Right ventricle myocardium inferior (tissue), 1 donor: ENCODE measurements at places on chromosomes 1 and 21. TPM values are rescaled to one million over a fixed set of nuclear protein-coding genes. Genes with fewer than 3 reads are reported as not detected.

GRCh38 chr1:216614011-216614934, 109.0 kb downstream of the ESRRG start:
- no peak for DNase-seq

GRCh38 chr1:11924334-11925195, 1.7 kb downstream of the KIAA2013 start:
- DNase-seq = no peak

DNA sequence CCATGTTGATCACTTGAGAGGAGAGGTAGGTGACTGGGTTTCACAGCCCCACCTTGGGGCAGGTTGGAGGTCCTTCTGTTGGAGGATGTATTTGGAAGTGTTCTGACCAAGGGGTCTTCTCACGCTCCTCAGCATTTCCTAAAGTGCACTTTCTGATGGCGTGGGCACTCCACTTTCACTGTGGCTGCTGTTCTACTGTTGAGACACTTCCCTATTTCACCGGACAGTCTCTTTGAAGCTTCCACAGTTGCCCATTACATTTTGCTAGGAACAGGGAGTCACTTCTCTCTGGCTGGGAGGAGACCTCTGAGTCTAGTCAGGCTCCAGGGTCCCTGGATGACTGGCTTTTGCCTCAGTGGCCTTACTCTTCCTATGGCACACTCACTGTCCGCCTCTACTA, 180.0 kb upstream of the LMO4 start:
- DNase-seq = no peak

DNA sequence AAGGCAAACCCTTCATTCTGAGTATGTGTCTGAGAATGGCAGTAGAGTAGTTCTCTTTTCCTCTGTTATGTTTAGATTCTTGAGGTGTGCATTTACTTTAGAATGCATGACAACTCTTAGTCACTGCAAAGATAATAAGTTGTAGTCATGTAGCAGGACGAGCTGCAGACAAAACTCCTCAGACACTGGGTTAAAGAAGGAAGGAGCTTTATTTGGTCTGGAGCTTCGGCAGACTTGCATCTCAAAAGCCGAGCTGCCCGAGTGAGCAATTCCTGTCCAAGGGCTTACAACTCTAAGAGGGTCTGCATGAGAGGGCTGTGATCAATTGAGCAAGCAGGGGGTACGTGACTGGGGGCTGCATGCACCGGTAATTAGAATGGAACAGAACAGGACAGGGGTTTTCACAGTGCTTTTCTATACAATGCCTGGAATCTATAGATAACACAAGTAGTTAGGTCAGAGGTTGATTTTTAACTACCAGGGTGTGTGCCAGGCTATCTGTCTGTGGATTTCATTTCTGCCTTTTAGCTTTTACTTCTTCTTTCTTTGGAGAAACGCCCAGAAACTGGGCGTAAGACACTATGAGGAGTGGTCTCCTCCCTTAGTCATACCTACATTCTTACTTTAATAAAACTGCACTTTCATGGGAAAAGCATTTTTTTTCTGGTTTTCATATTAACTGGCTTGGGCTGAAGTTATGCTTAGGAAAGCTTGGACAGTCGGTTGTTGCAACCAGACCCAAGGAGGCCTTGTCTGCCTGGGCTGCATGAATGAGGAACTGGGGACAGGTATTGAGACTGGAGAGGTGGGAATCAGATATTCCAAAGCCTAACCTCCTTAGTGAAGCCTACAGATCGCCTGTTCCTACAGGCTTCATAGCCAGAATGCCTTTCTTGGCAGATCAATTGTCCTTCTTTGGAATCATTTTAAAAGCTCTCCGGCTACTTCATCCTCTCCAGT, 115.1 kb downstream of the RHOU start:
- DNase-seq = no peak

DNA sequence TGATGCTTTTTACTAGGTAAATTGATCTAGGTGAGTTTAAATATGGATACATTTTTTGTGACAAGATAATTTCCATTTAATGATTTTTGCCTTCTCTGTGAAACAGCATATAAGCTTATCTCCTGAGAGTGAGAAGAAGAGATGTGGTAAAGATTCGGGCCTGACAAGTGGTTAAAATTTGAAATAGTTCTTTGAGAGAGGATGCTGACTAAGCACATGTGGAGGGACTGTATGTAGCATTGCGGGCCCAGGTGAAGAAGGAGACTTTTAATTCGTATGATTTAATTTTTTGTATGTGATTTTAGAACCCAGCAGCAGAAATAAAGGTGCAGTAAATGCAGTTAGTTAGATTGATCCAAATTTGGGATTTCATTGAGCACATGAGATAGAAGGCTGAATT, 51.9 kb downstream of the RPRD2 start:
- DNase-seq = no peak

DNA sequence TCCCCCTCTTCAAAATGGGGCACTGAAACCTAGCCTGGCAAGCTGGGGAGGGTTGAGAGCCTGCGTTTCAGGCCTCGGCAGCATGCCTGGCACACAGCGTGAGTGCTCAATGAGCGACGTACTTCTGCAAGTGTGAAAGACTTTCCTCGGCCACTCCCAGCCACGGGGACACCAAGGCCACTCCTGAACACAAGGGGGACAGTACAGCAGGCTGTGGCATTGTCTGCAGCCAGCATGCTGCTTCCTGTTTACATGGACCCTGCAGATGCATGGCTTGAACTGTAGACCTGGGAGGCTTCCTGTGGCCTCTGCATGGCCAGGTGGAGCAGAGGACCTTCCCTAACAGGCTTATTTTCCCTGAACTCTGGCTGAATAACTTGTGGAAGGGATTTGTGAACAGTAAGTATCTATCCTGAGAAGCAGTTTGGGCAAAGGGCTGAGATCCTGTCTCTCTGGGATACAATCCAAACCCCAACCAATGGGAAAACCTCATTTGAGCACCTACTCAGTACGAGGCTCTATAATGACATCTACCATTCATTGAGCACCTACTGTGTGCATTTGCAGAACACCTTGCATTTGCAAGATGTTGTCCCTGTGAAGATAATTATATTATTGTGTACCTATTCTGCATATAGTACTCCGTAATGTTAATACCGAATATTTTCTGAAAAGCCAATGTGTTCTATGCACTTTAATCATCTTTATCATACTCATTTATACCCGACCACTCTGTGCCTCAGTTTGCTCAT, 9.9 kb upstream of the HSPG2 start:
- DNase-seq = peak; percentile 80

GRCh38 chr1:85342207-85342606, 65.8 kb upstream of the BCL10 start:
- DNase-seq = no peak

DNA sequence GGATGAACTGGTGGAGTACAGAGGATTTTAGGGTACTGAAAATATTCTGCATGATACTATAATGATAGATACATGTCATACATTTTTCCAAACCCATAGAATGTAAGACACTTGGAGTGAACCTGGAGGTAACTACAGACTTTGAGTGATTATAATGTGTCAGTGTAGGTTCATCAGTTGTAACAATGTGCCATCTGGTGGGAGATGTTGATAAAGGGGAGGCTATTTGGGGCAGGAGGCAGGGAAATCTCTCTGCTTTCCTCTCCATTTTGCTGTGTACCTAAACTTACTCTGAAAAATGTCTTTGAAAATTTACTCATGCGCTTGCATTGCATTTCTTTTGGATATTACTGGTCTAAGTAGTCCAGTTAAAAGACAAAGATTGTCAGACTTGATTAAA, 35.2 kb downstream of the PTBP2 start:
- DNase-seq = no peak

DNA sequence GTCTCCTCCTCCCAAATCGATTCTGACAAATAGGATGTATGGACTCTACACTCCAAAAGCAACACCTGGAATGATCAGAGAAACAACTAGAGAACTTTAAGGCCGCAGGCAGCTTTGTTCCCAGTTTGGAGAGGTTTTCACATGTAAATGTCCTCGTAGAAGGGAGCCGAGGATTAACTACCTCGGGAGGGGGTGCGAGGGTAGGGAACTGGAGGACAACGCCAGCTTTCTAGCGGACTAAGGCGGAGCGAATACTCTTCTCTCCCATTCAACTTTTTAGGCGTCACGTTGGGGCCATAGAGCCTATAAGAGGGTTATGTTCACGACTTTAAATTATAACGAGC, 1.2 kb downstream of the SCAF4 start:
- DNase-seq = no peak

The TOMM20 gene
- 81.9 TPM for total RNA-seq

The NUF2 gene
- 0.89 TPM for total RNA-seq

The MYCL gene
- total RNA-seq = 1.1 TPM

The PCNX2 gene
- total RNA-seq = 2.2 TPM

The CD52 gene
- total RNA-seq = 6.5 TPM

The PTCH2 gene
- total RNA-seq = 0.43 TPM

The S100A5 gene
- total RNA-seq = not detected

The SYCP1 gene
- not detected for total RNA-seq

The FNDC10 gene
- total RNA-seq = 3.0 TPM
